ENCODE measurements at places on chromosomes 7 and 10.

GRCh38 chr7:127389321-127389720, 3.2 kb downstream of the ZNF800 start:
- DNase-seq = no peak

GRCh38 chr7:157080111-157080730, 58.5 kb upstream of the UBE3C start:
- no peak for DNase-seq

DNA sequence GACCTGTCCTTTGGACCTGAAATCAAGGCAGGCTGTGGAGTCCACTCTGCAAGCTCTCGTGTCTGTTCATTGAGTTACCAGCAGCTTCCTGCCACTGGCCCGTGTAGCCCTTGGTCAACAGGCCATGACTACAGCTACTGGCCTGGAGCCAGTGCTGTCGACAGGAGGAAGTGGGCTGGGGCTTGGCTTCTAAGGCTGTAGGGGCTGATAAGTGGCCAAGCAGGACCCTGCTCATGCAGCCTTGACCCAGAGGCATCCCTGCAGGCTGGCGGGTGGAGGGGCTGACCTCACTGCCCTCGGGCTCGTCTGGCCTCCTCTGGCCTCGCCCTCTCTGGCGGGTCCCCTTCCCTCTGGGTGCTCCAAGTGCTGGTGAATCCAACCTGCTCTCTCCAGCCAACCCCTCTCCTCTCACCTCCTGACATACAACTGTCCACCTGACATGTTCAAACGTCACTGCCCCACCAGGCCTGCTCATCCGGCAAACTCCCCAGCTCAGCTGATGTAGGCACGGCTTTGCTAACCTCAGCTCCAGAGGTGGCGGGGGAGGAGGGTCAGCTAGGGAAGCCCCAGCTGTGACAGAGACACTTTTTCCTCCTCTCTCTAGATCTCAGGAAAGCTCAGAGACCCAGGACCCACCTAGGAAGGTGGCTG, 188.6 kb upstream of the LYZL2 start:
- DNase-seq = no peak

DNA sequence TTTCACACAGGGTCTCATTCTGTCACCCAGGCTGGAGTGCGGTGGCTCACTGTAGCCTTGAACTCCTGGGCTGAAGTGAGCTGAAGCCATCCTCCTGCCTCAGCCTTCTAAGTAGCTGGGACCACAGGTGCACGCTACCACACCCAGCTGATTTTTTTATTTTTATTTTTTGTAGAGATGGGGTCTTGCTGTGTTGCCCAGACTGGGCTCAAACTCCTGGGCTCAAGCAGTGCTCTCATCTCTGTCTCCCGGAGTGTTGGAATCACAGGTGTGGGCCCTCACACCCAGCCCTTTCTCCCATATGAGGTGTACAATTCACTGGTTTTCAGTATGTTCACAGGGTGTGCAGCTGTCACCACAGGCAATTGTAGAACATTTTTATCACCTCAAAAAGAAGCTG, 5.2 kb downstream of the INPP5A start:
- DNase-seq = no peak

GRCh38 chr10:102764470-102765161, 20.9 kb downstream of the WBP1L start:
- DNase-seq = no peak

- DNase-seq = no peak
Measured at GRCh38 chr7:44324481-44325200, 753 bp downstream of the CAMK2B start.

DNA sequence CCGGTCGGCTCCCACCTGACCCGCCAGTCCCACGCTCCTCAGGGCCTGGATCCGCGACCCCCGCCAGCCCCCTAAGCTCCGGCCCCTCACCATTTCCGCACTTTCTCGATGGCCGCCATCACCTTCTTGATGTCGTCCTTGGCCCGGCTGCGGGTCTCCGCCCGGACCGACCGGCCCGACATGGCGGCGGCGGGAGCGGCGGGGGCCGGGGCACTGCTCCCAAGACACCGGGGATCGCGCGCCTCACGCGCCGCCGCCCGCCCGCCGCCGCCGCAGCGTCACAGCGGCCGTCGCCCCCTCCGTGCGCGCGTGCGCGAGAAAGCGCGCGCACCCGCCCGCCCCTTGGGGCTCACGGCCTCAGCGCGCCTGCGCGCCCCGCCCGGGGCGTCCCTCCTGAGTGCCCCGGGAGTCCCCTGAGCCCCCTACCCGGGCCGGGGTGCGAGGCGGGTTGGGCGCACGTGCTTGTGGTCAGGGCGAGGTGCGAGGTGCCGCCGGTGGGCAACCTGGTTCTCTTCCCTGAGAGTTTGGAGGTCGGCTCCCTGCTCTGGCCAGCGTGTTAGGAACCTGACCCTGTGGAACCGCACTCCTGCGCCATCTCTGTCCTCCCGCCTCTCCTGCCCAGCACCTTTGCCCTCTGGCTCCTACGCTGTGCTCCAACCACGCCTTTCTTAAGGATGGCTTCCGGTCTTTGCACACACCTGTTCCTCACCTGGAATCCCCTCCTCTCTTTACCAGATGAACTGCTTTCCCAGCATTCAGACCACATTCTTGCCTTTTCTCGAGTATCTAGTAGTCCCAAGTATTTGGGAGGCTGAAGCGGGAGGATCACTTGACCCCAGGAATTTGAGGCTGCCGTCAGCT, at the start of gene BCL7B:
TSS of gene BCL7B (minus strand) at position 294 of the 861 bp plus-strand sequence. CDS start at position 182, 112 bp downstream.
- peak; percentile 70 for DNase-seq

DNA sequence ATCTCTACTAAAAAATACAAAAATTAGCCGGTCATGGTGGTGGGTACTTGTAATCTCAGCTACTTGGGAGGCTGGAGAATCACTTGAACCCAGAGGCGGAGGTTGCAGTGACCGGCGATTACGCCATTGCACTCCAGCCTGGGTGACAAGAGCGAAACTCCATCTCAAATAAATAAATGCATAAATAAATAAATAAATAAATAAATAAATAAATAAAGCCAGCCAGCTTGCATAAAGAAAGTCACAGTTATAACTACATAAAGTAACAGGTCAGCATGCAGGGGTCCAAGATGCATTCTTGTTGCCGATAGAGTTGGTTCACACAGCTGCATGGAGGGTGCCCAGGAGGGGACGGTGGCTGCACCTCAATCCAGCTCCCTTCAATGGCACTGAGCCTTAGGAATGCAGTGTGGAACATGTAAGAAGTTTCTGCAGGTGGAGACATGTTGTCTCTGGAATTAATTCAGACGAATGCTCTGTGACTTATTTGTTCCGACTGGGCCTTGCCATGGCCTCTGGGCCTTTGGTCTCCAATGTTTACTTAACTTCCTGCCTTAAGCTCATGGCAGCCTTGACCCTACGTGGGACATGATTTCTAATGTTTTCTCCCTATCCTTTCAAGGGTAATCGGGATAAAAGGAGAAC, 159.6 kb upstream of the PRKCQ start:
- DNase-seq = no peak

DNA sequence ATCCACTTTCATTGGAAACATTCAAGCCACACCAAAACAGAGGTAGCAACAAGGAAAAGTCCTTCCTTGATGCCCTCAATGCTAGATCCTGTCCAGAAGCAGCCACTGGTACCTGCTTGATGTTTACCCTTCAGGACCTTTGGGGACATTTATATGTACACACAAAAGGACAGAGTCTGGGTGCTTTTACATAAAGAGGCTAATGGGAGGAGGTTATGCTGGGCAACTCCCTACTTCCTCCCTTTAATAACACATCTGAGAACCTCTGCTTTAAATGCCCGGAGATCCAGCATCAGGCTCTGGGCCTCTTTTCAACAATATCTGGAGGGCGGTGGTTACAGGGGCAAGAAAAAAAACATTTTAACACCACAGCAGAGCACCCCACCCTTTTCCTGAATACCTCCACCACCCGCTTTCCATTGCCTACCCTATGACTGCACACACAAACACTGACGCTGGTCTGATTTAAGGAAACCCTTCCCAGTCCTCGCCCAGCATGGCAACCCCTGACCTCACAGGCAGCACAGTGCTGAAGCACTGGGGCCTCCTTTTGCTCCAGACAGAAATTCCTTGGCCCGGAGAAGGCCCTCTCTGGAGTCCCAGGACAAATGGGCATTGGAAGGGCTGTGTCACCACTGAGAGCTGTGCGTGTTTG, 39.3 kb upstream of the DUSP5 start:
- DNase-seq = no peak

DNA sequence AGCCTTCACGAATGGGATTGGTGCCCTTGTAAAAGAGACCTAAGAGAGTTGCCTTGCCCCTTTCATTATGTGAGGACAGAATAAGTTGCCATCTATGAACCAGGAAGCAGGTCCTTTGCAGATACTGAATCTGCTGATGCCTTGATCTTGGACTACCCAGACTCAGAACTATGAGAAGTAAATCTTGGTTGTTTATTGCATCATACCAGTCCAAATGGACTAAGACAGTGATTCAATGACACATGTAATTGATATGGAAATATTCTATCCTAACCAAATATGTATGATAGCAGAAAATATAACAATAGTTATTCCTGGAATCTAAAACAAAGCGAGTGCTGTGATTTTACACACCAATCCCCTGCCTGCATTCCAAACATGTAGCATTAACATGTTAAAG, 17.0 kb upstream of the LYZL1 start:
- DNase-seq = no peak

DNA sequence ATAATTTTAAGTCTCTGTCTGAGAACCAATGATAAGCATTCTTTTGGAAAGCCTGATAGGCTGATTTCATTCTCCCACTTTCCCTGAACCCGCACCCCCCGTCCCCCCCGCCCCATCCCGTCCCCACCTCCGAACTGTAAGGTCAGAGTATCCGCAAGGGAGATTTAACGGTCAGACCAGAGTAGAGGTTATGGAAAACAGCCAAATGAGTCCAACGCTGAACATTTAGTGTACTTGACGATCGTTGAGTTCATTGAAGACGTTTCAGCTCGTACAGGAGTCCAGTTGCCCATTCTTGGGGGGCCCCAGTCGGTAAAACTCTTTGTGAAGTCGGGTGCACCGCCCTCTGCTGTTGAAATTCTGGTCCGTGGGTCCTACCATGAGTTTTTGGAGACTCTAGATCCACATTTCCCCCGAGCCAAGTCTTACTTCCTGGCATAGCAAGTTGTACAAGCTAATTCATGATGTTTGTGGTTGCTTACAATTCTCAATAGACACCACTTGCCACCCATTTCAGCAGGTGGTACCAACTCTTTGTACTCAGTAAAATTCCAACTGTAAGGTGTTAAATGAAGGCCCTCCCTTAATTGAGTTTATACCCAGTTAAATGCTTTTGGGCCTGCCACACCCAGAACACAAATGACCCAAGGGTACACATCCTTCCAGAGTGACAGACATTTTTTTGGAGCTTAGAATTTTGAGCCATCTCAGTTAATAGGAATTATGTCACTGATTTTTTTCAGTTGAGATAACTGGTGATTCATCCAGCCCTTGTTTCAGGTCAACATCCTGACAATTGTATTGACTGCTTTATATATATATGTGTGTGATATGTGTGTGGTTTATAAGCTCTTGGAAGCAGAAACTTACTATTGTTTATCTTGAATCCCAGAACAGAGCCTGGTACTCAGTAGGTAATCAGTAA, 1.2 kb downstream of the MARCHF5 start:
- peak; percentile 6 for DNase-seq

GRCh38 chr7:36016648-36017047, 136.4 kb upstream of the EEPD1 start:
- no peak for DNase-seq

GRCh38 chr7:121404348-121404747, 8.2 kb upstream of the FAM3C start:
- no peak for DNase-seq

- no peak for DNase-seq
Measured at GRCh38 chr10:97916586-97916985, 66.9 kb downstream of the GOLGA7B start.
